Hematopoietic multipotent progenitor cell treated with erythropoietin and hydrocortisone succinate and interleukin-3 and kit ligand, for 8 days (in vitro differentiated cells): ENCODE measurements at places on chromosomes 1 and 21.

GRCh38 chr1:6260961-6261614 lies at the start of gene GPR153:
Gene GPR153 (minus strand): TSS chr1:6261098. CDS start chr1:6254905, 6,193 bp downstream.
- no peak for DNase-seq

DNA sequence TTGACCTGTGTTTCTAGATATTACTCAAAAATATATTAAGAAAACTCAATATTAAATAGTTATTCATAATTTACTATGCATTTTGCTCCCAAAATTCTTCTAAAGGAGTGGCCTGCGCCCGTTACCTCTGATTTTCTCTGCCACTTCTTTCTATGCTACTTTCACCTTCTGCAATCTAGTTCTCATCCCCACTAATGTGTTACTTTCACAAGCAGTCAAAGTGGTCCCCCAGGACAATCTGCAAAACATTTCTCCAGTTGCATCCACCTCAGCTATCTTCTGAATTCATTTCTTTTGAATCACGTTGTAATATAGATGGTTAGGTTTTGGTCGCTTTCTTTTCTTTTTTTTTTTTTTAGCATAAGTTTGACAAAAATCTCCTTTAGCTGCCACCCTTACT lies 13.4 kb downstream of the INSL5 start:
- no peak for DNase-seq

DNA sequence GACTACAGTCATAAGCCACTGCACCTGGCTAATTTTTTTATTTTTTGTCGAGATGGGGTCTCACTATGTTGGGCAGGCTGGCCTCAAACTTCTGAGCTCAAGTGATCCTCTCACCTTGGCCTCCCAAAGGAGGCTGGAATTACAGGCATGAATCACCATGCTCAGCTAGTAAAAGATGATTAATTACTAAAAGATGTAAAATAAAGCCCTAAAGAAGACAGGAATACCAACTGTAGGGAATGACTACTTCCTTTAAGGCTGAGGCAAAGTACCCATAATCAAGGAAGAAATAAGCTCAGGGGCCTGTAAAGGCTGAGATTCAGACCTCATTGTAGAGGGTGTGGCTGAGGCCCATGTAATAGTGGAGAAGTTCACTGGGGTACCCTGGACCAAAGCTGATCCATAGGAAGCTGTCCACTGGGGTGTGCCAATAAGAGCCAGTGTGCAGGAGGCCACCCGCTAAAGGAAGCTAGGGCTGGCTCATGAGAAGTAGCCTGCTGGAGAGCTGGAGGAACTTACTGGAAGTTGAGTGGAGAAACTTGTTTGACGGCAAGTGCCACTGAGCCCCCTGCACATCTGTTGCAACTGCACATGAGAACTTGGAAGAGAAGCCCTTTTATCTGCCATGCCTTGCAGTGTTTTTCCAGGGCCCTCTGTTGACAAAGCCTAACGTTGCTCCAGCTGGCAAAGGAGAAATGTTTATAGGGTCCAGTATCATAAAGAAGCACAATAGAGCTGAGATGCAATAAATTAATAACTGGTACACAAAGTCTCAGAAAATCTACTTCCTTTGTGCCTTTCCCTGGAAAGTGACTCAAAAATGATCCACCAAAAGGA lies 17.8 kb upstream of the SERTAD4 start:
- DNase-seq = no peak

DNA sequence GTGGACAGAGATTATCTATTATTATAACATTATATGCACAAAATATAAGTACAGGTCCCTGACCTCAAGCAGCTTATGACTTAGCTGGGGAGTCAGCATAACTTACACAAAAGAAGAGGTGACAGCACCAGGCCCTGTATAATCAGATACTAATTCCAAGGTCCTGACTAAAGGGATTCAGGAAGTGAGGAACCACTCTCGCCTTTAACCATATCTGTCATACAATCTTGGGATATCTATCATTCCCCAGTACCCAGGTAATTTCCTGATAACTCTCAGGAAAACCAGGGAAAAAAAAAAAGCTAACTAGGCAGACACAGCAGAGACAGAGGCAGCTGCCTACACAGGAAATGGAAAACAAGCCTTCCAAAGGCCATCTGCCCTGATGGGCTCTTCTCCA lies 78.5 kb upstream of the CAMK1G start:
- DNase-seq = no peak

- no peak for DNase-seq
These were observed 218.4 kb downstream of the CAMTA1 start for GRCh38 chr1:7003676-7004075.

- peak; percentile 10 for DNase-seq
These were observed 1.5 kb downstream of the ITSN1 start for GRCh38 chr21:33643658-33644311.

DNA sequence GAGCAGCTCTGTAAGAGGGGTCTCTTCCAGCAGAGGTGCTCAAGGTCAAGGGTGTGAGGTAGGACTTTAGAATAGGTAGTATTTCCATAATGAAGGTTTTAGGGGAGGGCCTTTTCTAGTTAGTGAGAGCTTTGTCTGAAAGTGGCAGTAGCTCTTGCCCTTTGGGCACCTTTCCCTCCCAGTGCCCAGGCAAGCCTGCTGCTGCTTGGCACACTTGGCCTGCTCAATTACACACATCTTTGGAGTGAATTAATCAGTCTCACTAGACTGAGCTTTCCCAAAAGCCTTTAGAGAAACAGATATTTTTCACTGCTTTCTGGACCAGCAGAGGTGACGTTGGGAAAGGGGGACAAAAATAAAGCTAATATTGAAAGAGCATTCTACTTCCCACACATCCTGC lies 48.0 kb downstream of the MAB21L3 start:
- DNase-seq = no peak

- DNase-seq = no peak
These were observed 45.5 kb upstream of the RPL11 start for GRCh38 chr1:23646091-23646490.

GRCh38 chr1:207463571-207463970 lies 9.4 kb downstream of the CR2 start:
- no peak for DNase-seq

- no peak for DNase-seq
These were observed 333.8 kb downstream of the ST6GALNAC3 start for GRCh38 chr1:76408303-76408702.

GRCh38 chr21:41465176-41465781 lies 39.2 kb downstream of the MX1 start:
- DNase-seq = no peak

DNA sequence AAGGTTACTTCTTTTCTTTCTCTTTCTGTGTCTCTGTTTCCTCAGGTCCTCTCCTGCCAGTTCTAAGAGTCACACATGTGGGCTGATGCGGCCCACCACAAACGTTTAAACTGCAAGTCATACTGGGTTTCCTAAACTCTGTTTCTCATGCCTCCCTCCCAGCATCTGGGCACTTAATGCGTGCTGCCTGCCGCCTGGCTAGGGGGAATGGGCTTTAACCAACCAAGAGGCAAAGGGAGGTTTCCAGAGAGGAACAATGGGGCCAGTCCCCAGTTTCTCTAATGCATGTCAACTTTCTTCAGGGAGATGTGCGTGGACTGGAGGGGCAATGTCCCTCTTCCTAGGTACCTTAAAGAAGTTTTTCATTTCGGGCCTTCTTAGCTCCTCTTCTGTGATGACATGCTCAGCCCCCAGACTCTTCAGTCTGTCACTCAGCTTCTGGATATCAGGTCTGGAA lies 19.9 kb upstream of the SRSF4 start:
- no peak for DNase-seq
